BJ (cell line): ENCODE measurements at places on chromosomes 7 and 10.

DNA sequence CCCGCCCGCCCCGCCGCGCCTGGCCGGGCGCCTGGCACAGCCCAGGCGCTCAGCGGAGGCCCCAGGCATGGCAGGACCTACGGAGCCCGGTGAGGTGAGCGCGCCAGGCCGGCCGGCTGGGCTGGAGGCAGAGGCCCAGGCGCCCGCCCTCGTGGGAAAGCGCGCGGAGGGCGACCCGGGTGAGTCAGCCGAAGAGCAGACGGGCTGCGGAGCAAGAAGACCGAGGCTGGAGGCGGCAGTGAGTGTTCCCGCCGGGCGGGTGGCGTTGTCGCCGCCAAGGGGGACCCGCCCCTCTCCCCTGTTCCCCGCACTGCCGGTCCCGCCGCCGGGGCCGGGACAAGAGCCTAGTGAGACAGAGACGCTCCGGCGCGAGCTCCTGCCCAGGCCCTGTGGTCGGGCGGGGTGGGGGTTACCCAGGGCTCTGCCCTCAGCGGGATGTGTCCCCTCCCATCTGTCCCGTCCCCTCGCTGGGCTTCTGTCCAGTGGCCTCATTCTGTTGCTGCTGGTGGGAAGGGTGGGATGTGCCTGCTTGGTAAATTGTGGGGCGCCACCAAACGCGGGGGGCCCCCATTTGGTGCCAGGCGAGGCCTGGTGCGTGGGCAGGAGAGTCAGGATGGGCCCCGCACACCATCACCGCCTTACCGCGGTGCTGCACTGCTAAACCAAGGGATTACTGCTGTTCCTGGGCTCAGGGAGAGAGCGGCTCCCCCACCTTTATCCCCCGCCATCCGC is 17.0 kb upstream of the NODAL start:
- DNase-seq, result no peak

DNA sequence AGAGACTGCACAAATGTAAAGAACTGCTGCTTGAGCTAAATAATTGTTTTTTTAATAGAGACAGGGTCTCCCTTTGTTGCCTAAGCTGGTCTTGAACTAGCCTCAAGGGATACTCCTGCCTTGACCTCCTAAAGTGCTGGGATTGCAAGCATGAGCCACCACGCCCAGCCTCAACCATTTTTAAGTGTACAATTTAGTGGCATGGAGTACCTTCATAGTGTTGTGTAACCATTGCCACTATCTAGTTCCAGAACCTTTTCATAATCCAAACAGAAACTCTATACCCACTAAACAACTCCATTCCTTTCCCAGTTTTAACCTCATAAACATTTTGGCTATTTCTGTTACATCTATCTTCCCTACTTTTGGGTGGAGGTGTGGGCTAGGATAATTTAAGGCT is 6.7 kb downstream of the EIF4H start:
- DNase-seq, result no peak

- no peak for DNase-seq
Observed at GRCh38 chr7:130384371-130384801, 4.1 kb downstream of the CPA1 start.

- no peak for DNase-seq
Observed at GRCh38 chr7:37694208-37695094, 10.9 kb downstream of the GPR141 start.

GRCh38 chr7:138564365-138564764 is 104.3 kb downstream of the TRIM24 start:
- DNase-seq, result no peak

DNA sequence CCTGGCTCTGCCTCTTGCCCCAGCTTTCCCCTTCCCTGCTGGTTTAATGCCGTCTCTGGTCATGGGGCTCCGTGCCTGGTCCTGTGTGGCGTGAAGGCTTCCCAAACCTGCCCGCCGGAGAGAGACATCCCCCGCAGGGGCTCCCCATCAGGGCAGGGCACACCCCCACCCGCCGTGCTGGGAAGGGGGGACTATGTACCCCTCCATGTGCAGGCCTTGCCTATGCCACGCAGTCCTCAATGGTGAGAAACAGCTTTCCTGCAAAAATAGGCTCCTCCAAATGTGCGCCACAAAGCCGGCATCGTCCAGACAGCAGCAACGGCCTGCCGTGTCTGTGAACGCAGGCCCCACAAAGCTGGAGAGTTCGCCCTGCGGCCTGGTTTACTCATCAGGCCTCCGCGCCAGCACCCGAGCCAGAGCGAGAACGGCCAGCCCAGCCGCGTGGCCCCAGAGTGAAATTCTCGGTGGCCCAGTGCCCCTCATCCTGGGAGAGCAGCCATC is 313.4 kb downstream of the DNAJB6 start:
- DNase-seq, result no peak

DNA sequence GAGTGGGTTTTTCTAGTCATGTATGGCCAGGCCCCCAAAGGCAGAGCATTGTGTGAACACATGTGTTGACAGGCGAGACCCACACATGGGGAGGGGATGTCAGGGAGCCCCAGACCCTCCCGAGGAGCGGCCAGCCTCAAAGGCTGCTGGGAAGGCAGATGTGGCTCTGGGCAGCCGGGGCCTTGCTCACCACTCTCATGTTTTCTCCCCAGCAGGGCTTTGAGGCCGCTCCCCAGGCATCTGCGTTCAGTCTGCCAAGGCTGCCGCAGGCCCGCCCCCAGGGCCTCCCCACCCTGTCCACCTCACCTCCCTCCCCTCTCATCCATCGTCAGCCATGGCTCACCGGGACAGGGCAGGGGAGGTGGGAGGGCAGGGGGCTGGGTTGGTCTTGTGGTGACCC is 16.6 kb upstream of the VSIR start:
- DNase-seq, result no peak

DNA sequence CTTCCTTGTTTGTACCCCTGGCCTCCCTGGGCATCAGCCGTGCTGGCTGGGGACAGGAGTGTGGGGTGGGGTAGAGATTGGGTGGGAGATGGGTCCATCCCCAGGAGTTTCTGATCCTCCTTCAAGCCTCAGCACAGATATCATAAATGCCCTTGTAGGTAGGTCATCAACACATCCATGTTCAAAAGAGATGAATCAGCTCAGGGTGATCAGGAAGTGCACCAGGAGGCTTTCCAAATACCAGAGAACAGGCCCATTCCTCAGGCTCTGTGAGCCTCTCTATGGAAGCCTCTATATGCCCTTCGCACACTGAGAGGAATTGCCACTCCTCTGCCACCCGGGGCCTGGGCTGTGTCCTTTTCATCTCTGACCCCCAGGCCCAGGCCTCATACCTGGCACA is 31.9 kb upstream of the ADCYAP1R1 start:
- DNase-seq, result no peak

GRCh38 chr7:27606270-27607209 is 56.1 kb downstream of the HIBADH start:
- peak; percentile 51 for DNase-seq

GRCh38 chr7:158731761-158732160 is 27.2 kb upstream of the NCAPG2 start:
- no peak for DNase-seq

GRCh38 chr10:78672918-78673317 is 395.8 kb upstream of the ZMIZ1 start:
- no peak for DNase-seq

DNA sequence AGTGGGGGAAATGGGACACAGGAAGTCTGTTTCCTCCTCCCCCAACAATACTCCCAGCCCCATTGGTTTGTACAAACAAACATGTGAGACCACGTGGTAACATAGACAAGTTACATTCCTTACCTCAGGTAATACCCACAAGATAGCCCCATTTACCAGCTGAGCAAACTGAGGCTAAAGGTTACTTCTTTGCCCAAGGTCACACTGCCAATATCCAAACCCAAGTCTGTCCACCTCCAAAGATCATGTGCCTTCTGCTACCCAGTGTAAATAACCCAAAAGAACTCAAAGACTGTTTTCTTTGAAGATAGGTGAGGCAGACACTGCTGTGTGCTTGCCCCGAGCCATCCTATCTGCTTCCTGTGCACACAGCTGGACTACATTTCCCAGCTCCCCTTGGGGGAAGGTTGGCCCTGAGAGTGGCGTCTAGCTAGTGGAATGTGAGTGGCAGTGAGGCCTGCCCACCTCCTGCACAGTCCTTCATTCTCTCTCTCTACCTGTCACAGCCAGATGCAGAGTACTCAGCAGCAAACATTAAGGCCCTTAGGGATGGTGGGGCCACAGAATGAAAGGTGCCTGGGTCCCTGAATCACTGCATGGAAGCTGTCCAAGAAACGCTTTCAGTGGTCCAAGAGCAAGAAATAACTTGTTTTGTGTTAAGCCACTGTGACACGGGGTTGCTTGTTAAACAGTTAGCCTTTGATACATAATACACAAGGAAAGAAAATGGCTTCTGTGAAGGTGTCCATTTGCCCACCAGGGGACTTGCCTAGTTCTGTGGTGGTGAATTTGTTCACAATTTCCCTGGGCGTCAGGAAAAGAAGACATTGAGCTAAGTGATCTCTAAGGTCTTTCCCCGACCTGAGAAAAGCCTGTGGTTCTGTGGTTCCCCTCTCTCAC is 257.7 kb upstream of the NFE2L3 start:
- no peak for DNase-seq

DNA sequence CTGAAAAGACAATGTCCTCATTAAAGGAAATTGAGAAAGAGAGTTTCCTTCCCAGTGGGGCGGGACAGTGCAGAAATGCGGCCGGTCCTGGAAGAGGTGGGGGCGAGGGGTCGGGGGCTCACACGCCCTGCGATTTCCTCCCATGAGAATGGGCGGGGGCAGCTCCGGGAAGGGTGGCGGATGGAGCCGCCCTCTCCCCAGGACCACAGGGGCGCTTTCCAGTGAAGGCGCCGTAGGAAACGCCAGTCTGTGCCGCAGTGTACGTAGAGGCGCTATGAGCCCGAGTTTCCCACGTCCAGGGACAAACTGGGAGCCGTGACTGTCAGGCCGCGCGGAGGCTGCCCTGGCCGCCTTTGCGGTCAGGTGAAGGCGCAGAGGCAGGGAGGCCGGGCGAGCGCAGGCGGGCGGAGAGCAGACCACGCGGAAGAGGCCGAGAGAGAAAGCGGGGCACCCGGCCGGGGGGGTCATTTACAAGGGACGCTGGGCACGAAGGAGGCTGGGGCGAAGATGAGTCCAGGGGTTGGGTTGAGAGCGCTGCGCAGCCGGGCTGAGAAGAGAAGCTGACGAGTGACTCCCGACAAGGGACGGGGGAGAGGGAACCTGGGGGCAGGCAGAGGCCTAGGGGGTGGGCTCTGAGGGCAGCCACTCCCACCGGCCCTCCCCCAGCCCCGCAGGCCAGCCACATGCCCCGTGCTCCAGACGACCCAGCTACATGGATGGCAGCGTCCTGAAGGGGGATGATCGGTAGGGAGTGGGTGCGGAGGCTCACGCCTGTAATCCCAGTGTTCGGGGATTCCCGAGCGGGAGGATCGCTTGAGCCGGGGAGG is 45.0 kb downstream of the ALOX5 start:
- DNase-seq, result no peak

DNA sequence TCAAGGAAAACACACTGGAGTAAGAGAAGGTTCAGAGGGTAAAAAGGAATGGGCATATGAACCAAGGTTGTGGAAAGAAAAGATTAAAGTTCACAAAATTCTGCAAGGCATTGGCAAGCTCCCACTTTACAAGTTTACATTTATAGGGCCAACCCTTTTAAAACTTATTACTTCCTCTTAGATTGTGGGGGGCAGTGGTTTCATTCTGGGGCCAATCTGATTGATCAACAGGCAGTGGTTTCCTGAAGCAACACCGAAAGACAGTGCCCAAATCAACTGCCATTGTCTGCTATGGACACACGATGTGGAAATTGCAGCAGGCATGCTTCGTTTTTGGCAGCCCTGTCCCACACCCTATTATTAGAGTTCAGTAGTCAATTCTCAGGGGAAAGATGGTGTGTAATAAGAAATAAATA is 154.0 kb downstream of the SGMS1 start:
- no peak for DNase-seq

DNA sequence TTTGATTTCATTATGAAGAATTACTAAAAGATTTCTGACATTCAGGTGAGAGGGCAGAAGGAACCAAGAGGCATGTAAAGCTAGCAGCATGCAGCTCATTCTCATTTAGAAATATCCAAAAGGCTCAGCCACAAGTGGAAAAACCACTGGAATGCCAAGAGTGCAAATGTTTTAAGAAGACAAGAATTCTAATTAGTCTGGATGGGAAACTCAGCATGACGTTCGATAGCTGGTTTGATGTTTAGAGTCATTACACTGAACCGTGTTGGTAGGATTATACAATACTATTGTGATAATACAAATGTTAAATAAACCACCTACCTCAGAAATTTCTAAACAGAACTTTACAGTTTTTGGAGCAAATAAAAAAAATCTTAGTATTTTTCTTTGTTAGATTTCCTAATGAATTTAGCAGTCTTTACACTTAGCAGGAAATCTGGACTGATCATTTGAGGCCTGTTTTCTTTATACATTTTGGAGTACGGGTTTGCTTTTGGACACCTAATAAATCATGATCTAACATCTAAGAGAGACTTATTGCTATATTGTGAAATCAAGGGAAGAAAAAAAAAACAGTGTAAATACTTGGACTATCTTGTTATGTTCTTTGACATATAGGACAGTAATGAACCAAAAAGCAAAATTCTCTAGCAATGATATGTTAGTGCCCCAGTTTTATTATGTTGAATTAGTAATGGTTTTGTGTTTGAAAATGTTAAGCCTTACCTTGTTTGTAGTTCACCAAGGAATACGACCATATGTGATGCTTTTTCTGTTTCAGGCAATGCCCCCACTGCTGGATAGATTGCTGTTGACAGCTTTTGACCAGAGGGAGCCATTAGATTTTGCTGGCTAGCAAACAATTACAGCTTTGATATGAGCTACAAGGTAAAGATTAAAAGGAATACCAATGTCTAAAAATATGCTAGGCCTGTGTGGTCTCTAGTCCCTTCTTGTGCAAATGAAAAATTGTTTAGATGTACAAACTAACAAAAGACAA is 354.1 kb upstream of the SEMA3A start:
- no peak for DNase-seq

DNA sequence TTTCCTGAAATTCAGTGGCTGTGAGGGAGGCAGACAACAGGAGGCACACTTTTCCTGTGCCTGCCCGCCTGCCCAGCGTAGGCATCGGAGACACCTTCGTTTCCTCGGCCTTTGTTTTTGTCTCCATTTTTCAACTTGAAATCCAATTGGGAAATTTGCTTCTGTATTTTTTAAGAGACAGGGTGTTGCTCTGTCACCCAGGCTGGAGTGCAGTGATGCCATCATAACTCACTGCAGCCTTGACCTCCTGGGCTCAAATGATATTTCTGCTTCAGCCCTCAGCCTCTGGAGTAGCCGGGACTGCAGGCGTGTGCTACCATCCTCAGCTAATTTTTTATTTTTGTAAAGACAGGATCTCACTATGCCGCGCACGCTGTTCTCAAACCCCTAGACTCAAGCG is 116.8 kb downstream of the CYTH3 start:
- DNase-seq, result no peak
